ENCODE measurements at places on chromosomes 11 and 22.

DNA sequence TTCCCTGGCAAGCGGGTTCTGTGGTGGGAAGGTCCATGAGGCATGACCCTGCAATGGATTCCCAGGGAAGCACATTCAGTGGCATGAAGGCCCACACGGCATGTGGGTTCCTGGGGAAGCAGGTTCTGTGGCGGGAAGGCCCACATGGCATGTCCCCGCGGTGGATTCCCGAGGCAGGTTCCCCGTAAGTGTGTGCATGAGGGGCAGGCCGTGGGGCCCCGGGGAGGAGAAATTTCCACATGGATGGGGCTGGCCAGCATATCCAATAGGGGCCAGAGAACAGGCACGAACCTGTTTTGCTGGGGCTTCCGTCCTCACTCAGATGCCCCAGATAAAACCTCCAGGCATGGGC, 83.7 kb downstream of the PHF21B start:
- no peak for DNase-seq

DNA sequence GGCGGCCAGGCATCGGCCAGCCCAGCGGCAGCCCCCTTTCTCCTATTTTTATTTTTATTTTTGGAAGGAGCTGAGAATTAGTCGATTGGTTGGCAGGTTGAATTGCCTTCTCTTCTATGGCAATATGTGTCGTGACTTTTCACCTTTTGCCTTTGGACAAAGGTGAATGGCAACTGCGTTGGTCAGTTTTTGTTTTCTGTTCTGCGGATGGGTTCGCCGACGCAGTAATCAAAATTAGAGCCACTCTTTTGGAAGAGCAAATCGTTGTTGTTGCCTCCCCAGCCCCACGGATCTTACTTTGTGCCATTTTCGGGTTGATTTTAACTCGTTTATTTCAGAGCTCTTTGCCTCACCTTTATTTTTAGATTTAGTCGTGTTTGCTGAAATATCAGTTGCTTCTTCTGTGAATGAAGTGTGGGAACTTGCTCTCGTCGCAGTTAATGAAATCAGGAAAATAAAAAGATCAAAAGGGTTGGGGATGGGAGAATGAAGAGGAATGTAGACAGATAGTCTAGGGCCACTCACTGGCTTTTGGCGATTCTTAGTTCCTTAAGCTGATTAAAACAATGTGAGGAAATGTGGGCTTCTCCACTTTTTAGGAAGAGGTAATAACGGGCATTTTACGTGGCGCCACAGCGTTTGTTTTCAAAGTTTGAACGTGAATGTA, 1.6 kb downstream of the CECR2 start:
- no peak for DNase-seq

- no peak for DNase-seq
Observed at GRCh38 chr22:17229991-17230630, 10.9 kb upstream of the ADA2 start.

- peak; percentile 61 for DNase-seq
Observed at GRCh38 chr11:69298267-69299022, 4.5 kb downstream of the MYEOV start.

GRCh38 chr11:125663910-125664309, 16.7 kb downstream of the ACRV1 start:
- no peak for DNase-seq

DNA sequence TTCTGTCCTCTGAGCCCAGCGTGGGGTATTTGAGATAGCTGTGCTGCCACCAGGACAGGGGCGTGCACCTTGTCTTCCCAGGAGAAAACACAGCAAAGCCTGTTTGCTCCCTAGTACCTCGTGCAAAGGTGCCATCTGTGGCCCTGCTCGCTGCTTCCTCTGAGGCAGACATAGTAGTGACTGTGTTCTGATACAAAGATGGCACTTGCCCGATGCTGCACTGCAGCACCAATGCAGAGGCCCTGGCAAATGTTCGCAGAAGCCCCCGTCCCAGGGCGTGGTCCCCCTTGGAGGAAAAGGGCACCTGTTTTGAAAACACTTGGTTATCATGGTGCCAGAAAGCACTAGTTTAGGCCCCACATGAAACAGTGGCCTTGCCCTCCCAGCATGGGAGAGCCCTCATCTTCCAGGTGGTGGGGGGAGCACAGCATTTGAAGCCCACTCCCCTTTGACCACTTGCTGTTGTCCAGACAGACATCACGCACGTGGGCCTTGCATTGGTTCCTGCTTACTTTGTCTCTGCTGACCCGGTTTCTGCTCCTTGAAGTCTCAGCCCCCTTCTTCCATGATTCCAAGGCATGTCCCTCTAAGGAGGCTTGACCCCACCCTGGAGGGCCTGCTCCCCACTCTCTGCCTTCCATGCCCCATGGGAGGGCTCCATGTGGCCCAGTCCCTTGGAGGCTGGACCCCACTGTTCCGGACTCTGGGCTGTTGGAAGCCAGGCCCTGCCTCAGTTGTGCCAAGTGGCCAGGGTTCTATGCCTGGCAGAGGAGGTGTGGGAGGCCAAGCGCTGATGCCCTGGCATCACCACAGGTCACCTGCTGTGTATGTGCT, 109.4 kb downstream of the KCNQ1OT1 start:
- no peak for DNase-seq

- DNase-seq, result no peak
Observed at GRCh38 chr11:766106-766935, 11.0 kb downstream of the GATD1 start.

DNA sequence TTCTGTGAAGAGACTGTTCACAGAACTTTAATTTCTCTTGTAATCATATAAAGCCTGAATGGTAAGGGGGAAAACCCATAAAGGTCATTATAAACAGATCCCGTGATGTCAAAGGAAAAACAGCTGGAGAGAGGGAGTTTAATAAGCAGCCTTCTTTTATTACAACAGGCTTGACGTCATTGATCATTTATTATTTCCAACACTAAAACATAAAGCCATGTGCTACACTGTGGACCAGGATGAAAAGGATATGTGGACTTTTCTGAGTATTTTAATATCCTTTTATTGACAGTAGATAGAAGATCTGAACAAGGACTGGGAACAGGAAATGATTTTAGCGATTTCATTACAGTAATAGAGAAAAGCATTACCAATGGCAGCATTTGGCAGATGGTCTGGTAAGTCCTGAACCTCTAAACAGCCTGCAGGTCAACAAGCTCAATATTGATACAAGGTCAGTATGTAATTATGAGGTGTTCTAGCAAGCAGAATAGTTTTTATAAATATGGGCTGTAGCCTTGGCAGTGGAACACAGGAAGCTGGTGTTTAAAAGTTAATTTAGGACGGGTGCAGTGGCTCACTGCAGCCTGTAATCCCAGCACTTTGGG, 25.1 kb upstream of the TPH1 start:
- no peak for DNase-seq

DNA sequence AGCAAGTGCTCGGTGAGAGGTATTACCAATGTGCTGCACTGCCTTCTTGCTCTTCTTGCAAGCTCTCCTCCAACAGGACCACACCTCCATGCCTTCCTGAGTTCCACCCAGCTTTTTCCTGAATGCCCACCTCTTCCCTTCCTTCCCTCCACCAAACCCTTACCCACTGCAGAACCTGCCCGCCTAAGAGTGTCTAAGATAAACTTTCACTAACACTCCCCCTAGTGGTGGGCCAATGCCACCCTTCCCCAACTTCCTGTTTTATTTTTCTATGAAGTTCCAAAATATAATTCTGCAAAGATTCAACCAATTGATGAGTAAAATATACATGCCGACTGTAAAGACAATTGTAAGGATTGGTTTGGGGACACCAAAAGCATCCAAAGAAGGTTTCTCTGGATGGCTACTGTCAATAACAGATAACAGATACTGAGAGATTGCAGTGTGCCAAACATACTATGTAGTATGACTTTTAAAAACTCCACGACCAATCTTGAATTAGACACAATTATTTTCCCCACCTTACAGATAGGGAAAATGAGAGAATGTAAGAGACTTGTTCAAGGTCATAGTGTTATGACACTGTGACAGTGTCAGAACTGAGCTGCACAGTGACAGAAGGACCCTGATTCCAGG, 38.6 kb upstream of the BMAL1 start:
- peak; percentile 67 for DNase-seq

DNA sequence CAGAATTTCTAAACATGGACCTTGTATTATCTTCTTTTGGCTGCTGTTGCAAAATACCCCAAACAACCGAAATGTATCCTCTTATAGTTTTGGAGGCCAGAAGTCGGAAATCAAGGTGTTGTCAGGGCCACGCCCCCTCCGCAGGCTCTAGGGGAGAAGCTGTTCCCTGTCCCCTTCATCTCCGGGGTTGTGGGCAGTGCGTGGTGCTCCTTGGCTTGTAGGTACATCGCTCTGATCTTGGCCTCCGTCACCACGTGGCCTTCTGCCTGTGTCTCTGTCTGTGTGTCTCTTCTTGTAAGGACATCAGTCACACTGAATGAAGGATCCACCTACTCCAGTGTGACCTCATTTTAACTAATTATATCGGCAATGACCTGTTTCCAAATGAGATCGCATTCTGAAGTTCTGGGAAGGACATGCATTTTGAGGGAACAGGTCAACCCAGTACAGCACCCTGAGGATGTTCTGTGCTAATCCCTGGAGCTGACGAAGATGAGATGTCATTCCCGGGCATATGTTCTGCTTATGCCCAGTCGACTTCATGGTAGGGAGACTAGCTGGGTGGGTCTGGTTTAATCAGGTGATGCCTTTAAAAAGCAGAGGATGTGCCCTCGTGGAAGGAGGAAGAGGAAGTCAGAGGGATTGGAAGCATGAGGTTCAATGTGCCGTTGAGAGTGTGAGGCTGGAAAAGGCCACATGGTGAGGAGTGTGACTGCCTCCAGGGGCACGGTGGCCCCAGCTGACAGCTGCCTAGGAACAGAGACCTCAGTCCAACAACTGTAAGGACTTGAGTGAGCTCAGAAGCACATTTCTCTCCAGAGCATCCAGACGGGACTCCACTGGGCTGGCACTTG, 531.1 kb downstream of the TBC1D22A start:
- DNase-seq, result no peak

DNA sequence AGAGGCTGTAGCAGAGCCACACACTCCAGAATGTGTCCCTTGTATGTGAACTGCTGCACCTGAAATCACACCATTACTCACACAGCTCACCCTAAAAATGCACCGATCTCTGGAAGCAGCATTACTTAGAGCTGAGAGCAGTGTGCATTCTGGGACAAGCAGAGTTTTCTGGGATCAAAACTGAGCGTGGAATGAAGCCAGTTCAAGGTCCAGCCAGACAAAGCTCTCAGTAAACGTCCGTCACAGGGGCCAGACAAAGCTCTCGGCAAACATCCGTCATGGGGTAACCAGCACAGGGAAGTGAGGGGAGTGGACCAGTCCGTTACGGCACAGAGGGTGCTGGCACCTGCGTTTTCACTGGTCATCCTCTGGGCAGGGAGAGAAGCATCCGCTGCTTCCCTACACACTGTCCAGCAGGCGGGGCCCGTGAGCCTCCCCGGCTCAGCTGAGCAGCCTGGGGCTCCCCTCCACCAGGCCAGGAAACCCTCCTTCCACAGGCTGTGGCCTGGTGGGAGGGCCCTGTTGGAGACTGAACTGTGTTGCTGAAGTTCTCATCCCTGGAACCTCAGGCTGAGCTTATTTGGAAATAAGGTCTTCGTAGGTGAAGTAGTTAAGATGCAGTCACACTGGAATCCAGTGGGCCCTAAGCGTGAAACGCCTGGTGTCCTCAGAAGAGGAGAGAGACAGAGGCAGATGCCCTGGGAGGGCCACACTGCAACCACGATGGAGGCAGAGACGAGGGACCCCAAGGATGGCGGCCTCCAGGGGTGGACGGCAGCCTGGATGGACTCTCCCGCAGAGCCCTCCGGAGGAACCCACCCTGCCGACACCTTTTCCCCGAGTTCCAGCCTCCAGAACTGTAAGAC, 883.9 kb downstream of the BRD1 start:
- DNase-seq, result peak; percentile 10

- no peak for DNase-seq
Observed at GRCh38 chr22:32348031-32348611, 9.5 kb upstream of the RFPL3 start.

DNA sequence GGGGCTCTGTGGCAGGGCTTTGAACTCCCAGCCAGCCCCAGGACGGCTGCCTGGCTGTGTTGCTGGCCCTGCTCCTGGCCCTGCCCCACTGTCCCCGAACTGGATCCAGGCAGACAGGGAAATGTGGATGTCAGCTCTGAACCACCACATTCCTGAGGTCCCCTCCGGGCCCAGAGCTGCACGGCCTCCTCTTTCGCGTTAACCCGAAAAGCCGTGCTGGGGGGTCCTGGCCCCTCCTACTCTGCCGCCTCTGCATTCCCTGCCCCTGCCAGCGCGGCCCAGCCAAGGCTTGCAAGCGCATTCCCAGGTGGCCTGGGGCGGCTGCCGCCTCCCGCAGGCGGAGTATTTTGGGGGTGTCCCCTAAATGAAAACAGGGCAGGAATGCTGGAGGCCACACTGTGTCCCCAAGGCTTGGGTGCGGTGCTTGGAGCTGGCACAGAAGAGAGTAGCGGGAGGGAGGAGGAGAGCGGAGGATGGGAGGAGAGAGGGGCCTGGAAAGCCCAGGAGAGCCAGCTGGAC, 5.4 kb downstream of the LINC01488 start:
- DNase-seq, result no peak

DNA sequence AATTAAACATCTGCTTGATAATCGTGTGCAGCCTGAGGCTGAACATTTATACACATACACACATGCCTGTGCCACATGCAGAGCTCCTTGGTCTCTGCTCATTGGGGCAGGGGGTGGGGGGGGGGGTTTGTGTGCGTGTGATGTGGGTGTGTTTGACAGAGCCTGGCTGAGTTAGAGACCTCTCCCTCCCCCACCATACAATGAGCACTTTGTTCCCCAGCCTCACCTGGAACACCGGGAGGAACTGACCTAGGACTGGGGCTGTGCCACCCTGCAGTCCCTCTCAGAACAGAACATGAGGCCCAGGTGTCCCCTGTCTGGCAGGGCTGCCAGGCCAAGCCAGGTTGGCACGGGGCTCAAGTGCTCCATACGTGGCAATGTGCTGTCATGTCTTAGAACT, 96.6 kb downstream of the TP53I11 start:
- no peak for DNase-seq

DNA sequence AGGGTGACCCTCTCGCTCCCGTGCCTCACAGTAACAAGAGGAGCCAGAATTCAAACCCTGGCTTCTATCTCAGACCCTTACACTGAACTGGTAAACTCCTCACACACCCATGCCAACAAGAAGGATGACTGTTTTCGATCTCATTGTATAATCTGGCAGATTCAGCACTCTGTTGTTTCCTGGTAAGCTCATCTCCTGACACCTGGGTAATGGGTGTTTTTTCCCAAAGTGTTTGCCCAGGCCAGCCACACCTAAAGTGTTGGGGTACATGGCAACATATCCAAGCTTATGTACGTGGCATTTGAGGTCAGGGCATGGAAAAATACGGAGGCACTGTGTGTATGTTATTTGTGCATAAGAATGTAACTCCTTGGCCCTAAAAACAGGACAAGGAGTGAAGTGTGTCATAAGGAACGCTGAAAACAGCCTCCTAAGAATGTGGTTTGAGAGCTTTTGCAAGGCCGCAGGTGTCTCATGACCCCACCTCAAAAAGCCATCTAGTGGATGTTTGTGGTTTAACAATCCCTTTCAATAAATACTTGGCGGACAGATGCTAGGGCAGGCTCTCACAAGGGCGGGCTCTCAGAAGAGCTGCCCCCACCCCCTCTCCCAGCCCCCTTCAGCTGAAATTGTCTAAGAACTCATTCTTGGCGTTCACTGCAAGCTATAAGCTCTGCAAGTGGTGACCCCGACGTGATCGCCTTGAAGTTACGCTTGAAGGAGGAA, at the start of gene MS4A15:
Gene MS4A15, plus strand, starts transcription at position 561 of the 726 bp plus-strand sequence. CDS start 6,867 bp downstream, outside the sequence.
- peak; percentile 46 for DNase-seq

- no peak for DNase-seq
Observed at GRCh38 chr11:115670538-115671205, 166.5 kb upstream of the CADM1 start.
